ENCODE measurements at places on chromosomes 7 and 10. TPM values are rescaled to one million over a fixed set of nuclear protein-coding genes. Genes with fewer than 3 reads are reported as not detected.

Gene TMEM213
- not detected for total RNA-seq

Gene WDFY4
- 1.9 TPM for total RNA-seq

Gene CLRN3
- total RNA-seq = not detected

Gene DNTT
- not detected for total RNA-seq

Gene FGL2
- 0.16 TPM for total RNA-seq

Gene RADIL
- not detected for total RNA-seq

Gene RAB19
- 1.9 TPM for total RNA-seq

Gene NXPH1
- not detected for total RNA-seq

Gene LLCFC1
- not detected for total RNA-seq

Gene SCRN1
- total RNA-seq = 5.7 TPM

Gene FEZF1
- not detected for total RNA-seq

Gene WEE2
- 0.22 TPM for total RNA-seq

Gene CLCN1
- not detected for total RNA-seq

Gene SEMA3E
- not detected for total RNA-seq

Gene SPDYE8
- not detected for total RNA-seq

Gene ADAM8
- 67.0 TPM for total RNA-seq

Gene ENKUR
- not detected for total RNA-seq

Gene NCAPG2
- 3.2 TPM for total RNA-seq

Gene NUTM2E
- total RNA-seq = not detected

Gene HABP2
- not detected for total RNA-seq

Gene PPP1R17
- not detected for total RNA-seq

Gene TUBAL3
- not detected for total RNA-seq
